ENCODE measurements at places on chromosomes 1 and 21. TPM values are rescaled to one million over a fixed set of nuclear protein-coding genes. Genes with fewer than 3 reads are reported as not detected.

DNA sequence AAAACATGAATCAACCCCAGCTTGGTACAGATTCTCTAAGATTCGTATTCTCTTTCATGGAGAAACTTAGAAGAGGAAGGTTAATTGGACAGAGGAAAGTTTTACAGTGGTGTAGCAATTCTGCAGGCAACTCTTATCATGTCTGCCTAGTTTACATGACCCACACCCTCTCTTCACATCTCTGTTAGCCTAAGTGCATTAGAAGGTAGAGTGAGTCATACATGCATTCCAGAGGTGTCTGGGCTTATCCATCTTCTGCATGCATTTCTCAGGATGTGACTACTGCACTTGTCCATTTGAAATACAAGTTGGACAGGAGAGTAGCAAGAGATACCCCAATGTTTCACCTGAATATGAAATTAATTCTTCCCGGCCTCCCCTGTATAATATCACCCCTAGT is 578.4 kb upstream of the NCAM2 start:
- no peaks in the 10 kb centered on the region for H3K4me1 ChIP-seq
- no peak overlapping the region for H3K27ac ChIP-seq
- no peaks in the 10 kb centered on the region for H3K27me3 ChIP-seq
- no peak for DNase-seq
- H3K36me3 ChIP-seq: no peaks in the 10 kb centered on the region

- H3K4me1 ChIP-seq: no peaks in the 10 kb centered on the region
- no peaks in the 10 kb centered on the region for H3K36me3 ChIP-seq
- no peak overlapping the region for H3K4me3 ChIP-seq
- DNase-seq: no peak
- no peaks in the 10 kb centered on the region for H3K27me3 ChIP-seq
Measured at GRCh38 chr1:220700556-220701179, 10.5 kb downstream of the C1orf115 start.

Gene RGS8
- not detected for total RNA-seq

DNA sequence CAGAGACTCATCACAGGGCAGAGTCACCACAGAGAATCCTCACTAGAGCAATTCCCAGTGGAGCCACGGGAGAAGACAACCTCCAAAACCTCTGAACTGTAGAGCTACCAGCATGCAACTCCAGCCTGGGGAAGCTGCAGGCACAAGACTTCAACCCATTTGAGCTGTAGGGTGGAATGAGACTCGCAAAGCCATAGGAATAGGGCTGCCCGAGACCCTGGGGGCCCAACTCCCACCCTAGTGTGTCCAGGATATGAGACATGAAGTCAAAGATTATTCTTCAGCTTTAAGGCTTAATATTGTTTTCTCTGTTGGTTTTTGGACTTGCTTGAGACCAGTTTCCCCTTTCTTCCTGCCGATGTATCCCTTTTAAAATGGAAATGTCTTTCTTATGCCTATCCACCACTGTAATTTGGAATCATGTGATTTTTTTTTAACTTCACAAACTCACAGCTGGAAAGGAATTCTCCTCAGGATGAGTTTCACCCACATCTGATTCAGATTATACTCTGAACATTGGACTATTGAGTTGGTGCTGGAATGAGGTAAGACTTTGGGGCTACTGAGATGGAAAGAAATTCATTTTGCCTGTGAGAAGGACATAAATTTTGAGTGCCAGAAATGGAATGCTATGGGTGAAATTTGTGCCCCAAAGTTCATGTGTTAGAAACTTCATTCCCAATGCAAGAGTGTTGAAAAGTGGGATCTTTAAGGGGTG is 59.6 kb upstream of the ST6GALNAC5 start:
- H3K4me1 ChIP-seq: no peaks in the 10 kb centered on the region
- no peak overlapping the region for H3K4me3 ChIP-seq

DNA sequence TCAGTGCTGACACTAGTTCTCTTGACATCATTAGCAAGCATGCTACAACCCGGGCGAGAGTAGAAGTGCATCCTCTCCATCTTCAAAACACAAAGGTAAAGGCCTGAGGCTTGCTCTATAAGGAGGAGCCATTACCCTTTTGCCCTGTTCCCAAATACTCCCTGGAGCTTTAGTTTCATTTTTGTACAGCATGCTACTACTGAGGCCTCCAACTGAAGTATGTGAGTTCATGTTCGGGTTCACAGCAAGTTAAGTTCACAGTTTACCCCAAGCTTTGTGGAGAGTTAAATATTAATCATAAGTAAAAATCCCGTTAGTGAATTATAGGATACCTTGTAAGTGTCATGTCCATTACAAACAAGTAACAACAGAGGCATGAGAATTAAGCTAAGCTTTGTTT is 156.6 kb downstream of the APP start:
- no peaks in the 10 kb centered on the region for H3K4me1 ChIP-seq
- H3K36me3 ChIP-seq: no peaks in the 10 kb centered on the region
- no peaks in the 10 kb centered on the region for H3K27me3 ChIP-seq

Gene OR6N1
- not detected for total RNA-seq

DNA sequence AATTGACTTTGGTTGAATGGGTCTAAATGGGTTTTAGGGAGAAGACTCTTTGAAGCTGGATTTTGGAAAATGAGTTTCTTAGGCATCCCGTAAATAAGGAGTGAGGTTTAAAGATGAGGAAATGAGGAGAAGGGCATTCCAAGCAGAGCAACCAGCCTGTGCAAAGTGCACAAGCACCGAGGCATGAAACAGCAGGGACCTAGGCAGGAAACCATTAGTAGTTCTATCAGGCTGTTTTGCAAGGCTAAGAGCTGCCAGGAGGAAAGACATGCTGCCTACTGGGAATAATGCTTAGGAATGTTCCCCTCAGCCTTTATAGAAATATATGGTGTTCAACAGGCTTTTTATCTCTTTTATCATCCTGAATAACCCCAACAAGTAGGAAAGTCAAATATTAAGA is 153.1 kb upstream of the FGGY start:
- no peak overlapping the region for H3K4me3 ChIP-seq
- no peak overlapping the region for H3K27ac ChIP-seq
- no peaks in the 10 kb centered on the region for H3K36me3 ChIP-seq
- no peak for DNase-seq
- no peaks in the 10 kb centered on the region for H3K27me3 ChIP-seq

Gene BRINP2
- not detected for total RNA-seq

- H3K27me3 ChIP-seq: no peaks in the 10 kb centered on the region
- H3K36me3 ChIP-seq: no peaks in the 10 kb centered on the region
- no peak for DNase-seq
- H3K4me3 ChIP-seq: no peak overlapping the region
Measured at GRCh38 chr1:98003442-98003841, 82.6 kb upstream of the DPYD start.

GRCh38 chr1:247077876-247078257 is 744 bp downstream of the ZNF670 start:
- H3K27ac ChIP-seq: peak overlapping the region; percentile 76
- peaks cover 6% of the 10 kb centered on the region for H3K4me1 ChIP-seq
- H3K4me3 ChIP-seq: peak overlapping the region; percentile 77
- H3K36me3 ChIP-seq: no peaks in the 10 kb centered on the region
- DNase-seq: no peak

Gene MEX3A
- total RNA-seq: 1.4 TPM

Gene LRRC53
- total RNA-seq: not detected

Gene OR10Z1
- total RNA-seq: not detected

DNA sequence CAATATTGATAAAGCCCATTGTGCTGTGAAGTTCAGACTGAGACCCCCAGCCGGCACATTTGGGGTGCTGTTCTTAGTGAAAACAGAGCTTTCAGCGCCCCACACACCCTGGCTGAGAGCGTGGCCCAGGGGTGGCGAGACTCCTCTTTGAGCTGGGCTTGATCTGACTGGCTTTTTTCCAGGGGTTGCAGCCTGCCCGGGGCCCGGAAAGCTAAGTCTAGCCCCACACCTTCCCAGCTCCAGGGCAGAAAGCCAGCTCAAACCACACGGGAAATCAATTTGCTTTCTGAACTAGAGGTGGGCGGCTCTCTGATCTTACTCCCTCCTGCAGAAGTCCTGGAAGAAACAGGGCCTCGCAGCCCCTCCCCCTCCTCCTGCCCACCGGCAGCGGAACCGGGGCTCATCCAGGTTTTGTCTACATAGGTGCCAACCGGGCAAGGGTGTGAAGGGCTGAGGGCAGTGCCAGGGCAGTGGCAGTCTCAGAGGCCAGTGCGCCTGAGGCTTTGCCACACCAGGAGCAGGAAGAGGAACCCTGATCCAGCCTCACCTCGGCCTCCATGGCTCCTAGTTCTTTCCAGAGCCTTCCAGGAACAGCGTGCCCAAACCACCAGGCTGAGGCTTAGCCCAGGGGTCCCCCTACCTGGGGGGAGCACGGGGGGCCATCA is 155.3 kb downstream of the NPHP4 start:
- H3K4me3 ChIP-seq: no peak overlapping the region
- H3K4me1 ChIP-seq: no peaks in the 10 kb centered on the region
- no peak overlapping the region for H3K27ac ChIP-seq
- no peaks in the 10 kb centered on the region for H3K36me3 ChIP-seq

DNA sequence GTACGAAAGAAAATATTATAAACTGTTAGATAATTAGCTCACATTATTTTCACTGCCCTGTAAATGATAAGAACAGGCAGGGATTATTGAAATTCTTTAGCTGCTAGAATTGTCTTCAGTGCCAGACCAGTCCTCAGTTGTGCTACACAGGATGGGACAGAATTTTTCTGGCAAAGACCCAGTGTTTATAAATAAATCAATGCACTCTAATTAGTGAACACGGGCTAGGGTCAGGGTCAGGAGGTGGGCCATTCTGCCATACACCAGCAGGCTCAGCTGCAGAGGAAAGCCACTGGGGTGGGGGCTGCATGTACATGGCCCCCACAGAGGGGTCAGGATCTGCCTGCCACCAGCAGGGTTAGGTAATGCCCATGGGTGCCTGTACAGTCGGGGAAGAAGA is 6.4 kb downstream of the BCAR3 start:
- DNase-seq: no peak
- H3K36me3 ChIP-seq: no peaks in the 10 kb centered on the region
- no peak overlapping the region for H3K4me3 ChIP-seq
- peak overlapping the region; percentile 49 for H3K27ac ChIP-seq

Gene LHX4
- total RNA-seq: 0.38 TPM

Gene MYBPH
- total RNA-seq: not detected

- peaks cover 35% of the 10 kb centered on the region for H3K36me3 ChIP-seq
- H3K4me3 ChIP-seq: no peak overlapping the region
- peaks cover 95% of the 10 kb centered on the region for H3K4me1 ChIP-seq
Measured at GRCh38 chr1:207833381-207833780, 77.5 kb downstream of the CD34 start.

DNA sequence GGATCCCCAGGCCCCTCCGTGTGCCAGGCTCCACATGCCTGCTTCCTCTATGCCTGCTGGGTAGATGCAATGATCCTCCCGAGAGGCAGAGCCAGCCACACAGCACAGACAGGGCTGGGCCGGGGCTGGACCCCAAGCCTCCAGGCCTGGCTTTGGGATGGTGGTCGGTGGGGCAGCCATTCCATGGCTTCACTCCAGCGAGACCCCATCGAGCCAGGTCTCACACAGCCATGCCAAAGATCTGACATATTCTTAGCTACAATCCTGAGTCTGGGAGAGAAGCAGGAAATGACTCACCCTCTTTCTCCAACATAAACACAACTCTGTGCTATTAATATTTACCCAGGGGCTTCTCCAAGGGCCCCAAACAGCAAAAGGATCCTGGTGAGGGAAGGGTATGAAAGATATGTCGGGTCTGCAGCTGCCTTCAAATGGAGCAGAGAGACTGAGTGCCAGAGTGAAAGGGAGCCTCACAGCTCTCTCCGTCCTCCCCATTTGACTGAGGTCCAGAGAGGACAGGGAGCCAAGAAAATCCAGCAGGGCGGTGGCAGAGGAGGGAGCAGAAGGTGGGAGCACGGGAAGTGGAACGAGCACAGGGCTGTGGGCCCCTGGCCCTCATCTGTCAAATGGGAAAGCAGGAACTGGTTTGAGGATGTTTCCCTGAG is 639.5 kb downstream of the MATN1 start:
- H3K4me3 ChIP-seq: no peak overlapping the region
- peak overlapping the region; percentile 66 for H3K27ac ChIP-seq
- no peaks in the 10 kb centered on the region for H3K27me3 ChIP-seq
- no peak for DNase-seq
- no peaks in the 10 kb centered on the region for H3K36me3 ChIP-seq
- H3K4me1 ChIP-seq: peaks cover 7% of the 10 kb centered on the region

GRCh38 chr1:230303822-230304221 is 122.3 kb downstream of the PGBD5 start:
- peaks cover 19% of the 10 kb centered on the region for H3K4me1 ChIP-seq
- H3K27ac ChIP-seq: no peak overlapping the region
- H3K36me3 ChIP-seq: no peaks in the 10 kb centered on the region

GRCh38 chr21:24714646-24715200 is 892.6 kb downstream of the MRPL39 start:
- no peaks in the 10 kb centered on the region for H3K4me1 ChIP-seq
- no peaks in the 10 kb centered on the region for H3K36me3 ChIP-seq
- no peak for DNase-seq
- H3K4me3 ChIP-seq: no peak overlapping the region

DNA sequence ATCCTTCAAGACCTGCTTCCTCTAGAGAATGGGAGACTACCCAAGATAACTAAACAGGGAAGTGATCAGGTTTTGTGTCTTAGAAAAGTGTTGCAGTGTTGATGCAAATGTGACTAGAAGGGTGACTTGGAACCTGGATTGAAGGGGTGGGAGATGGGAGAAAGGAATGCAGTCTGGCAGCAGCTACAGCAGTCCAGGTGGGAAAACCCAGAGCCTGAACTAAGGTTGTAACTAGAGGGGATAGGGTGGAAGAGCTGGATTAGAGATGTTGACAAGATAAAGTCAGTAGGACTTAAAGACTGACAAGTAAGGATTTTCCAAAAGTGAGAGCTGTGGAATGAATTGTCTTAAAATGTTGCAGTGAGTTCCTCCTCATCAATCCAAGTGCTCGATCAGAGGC is 7.1 kb upstream of the SHISA4 start:
- H3K4me1 ChIP-seq: peaks cover 28% of the 10 kb centered on the region
- no peaks in the 10 kb centered on the region for H3K27me3 ChIP-seq
- no peak for DNase-seq
- H3K36me3 ChIP-seq: no peaks in the 10 kb centered on the region

DNA sequence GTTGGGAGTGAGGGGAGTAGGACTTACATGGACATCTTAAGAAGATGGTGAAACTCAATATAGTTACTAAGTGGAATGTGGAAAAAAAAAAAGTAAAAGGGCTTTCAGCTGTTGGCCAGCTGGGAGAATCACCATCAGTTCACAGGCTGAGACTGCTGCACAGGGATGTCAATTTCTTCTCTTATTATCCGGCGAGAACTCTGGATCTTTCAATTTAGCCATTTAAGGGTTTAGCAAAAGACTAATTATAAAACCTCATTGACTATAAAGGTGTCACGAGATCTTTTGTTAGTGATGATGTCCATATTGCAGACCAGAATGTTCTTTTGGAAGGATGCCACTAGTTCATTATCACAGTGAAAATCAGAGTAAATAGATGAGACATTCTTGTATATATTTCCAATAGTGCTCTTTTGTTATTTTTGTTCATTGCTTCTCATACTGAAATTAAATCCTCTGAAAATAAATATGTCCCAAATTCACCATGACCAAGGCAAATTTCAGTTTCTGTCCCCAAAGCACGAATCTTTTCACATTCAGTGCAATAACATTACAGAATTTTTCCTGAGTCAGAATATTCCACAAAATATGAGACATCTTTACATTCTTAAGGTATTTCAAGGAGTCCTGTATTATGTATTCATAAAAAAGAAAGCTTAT is 266.1 kb downstream of the DNM3 start:
- no peaks in the 10 kb centered on the region for H3K27me3 ChIP-seq
- H3K4me3 ChIP-seq: no peak overlapping the region
- no peak for DNase-seq
- H3K4me1 ChIP-seq: no peaks in the 10 kb centered on the region
- H3K36me3 ChIP-seq: no peaks in the 10 kb centered on the region

Gene ADAMTS5
- total RNA-seq: 24.8 TPM

Gene FNDC7
- total RNA-seq: not detected
